Naive thymus-derived CD8-positive, alpha-beta T cell (primary cell): ENCODE measurements at places on chromosomes 16 and 17. TPM values are rescaled to one million over a fixed set of nuclear protein-coding genes. Genes with fewer than 3 reads are reported as not detected.

DNA sequence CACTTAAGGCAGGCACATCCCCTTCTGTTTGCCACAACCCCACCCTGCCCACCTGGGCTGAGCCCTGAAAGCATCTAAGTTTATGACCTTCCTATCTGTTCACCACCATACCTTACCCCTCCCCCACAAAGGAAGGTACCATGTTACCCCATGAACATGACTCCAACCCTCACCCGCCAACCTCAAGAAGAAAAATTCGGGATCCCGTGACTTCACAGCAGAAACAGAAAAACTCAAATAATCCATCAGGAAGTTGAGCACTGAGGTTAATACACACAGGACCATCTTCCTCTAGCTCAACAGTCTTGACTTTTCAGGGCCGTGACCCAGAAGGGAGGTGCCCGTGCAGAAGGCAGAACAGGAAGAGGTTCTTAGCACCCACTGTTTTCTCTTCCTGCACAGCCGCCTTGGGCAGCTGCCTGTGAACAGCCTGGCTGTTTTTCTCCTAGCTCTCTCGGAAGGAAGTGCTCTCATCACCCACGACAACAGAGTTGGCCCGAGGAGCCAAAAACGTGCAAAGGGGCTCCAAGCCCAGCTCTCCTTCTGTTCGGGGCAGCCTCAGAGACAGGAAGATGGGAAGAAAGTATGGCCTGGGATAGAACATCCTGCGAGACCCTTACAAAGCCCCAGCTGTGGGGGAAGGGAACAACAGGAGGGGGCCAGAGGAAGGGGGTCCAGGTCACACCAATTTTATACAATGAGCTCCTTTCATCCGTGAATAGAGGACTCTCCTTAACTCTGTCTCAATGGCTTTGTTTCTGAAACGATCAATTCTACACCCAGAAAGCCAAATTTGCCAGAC, 101.1 kb downstream of the XYLT1 start:
- DNase-seq = peak; percentile 52

GRCh38 chr17:6137716-6138502, 67.7 kb downstream of the WSCD1 start:
- DNase-seq = no peak

- peak; percentile 62 for DNase-seq
Observed at GRCh38 chr17:45261577-45262515, at the start of gene SPATA32. Gene SPATA32 (minus strand): TSS chr17:45262094. CDS start chr17:45262016, 78 bp downstream.

The C16orf54 gene
- total RNA-seq = 110 TPM

DNA sequence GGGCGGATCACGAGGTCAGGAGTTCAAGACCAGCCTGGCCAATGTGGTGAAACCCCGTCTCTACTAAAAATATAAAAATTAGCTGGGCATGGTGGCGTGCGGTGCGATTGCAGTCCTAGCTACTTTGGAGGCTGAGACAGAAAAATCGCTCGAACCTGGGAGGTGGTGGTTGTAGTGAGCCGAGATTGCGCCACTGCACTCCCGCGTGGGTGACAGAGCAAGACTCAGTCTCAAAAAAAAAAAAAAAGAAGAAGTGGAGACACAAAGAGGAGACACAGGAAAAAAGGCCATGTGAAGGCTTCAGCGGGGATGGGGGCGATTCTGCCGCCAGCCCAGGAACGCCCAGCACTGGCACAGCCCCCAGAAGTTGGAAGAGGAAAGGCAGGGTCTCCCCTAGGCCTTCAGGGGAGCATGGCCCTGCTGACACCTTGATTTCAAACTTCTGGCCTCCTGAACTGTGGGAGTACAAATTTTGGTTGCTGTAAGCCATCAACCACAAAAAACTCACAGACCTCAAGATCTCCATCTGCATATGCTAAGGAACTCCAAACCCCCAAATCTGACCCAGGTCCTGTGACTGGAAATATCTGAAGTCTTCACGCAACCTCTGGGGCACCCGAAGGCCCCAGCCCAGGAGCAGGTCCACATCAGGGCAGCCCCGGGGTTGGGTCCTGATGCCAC, 7.0 kb downstream of the SGSH start:
- no peak for DNase-seq

DNA sequence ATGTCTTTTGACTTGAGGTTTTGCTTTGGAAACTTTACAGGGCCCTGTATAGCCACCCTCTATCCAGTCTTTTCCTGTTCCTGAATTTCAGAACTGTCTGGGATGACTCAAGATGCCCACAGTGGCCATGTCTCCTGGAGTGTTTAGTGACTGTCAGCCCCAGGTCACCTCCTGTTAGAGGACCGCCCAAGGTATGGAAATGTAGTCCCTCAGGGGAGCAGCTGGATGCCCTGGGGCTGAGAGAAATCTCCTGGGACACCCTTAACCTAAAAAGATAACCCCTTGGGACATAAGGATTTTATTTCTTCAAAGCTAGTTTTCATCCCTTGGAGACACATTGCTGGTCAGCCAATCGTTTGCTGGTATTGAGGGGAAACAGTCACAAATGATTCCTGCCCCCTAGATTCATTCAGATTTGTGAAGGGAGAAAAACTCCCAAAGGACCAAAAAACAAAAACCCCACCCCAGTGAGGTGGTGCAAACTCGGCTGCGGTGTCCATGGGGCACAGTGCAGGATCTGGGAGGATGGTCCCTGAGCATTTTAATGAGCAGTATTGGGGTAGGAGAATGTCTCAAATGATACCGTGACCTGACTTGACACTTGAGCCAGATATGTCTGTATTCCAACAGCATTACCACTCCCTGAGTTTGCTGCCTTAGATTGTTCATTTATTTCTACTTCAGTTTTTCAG, 1.7 kb downstream of the ZNF267 start:
- DNase-seq = no peak

GRCh38 chr17:68452724-68453290, 4.5 kb downstream of the WIPI1 start:
- no peak for DNase-seq

The RNF227 gene
- total RNA-seq = 7.8 TPM

The HOXB4 gene
- total RNA-seq = 2.3 TPM

- DNase-seq = no peak
Observed at GRCh38 chr17:50794361-50794760, 27.0 kb upstream of the ANKRD40CL start.

The ORAI3 gene
- 18.6 TPM for total RNA-seq

The LITAFD gene
- not detected for total RNA-seq

The KRT25 gene
- not detected for total RNA-seq

DNA sequence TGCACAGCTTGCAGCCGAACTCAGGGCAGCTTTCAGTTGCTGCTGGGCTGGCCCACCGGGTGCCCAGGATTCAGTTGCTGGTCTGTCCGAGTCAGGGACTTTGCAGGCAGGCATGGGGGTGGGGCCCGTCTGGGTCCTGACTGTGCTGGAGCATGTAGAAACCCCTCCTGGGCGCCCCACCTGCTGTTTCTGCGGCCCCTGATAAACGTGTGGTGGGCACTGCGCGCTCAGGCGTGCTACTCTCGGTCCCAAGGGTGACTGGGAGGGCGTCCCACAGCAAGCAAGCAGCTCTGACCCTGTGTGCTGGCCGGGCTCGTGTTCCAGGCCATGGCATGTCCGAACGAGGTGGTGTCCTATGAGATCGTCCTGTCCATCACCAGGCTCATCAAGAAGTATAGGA, 12.6 kb downstream of the TSC2 start:
- DNase-seq = no peak

DNA sequence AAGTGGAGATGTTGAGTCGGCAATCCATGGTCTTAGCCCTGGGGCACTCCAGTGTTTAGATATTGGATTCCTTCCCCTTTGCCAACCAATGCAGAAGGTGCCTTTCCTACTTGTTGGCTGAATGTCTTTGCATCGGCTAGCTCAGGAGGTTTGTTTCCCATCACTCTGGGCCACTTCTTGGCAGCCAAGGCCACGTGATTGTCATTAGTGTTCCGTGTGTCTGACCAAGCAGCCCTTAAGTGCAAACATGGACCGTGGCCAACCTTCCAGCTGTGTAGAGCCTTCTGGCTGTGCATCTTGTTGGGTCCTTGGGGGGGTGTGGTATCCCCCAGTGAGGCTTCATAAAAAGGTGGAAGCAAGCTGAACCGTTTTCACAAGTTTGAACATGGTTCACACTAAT, 66.0 kb downstream of the GNAO1 start:
- DNase-seq = no peak

DNA sequence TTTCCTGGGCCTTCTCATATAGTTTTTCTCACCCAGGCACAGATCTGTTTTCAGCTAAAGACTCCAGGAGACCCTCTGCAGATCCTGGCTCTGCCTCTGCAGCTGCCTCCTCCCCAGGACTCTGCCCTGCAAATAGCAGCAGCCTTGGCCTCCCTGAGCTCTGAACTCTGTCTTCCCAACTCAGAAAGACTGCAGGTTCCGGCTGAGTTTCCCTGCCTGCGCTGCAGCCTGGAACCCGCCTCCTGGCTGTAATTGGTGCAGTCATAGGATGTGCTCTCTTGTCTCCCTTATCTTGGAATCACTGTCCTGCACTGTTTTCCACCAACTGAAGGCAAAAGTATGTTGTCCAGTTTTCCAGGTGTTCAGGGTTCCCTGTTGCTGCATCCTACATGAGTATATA, 14.3 kb upstream of the DNASE1 start:
- DNase-seq = no peak

- no peak for DNase-seq
Observed at GRCh38 chr17:15247891-15248529, 17.1 kb downstream of the PMP22 start.

GRCh38 chr16:10552998-10553491, 27.4 kb downstream of the EMP2 start:
- peak; percentile 77 for DNase-seq

DNA sequence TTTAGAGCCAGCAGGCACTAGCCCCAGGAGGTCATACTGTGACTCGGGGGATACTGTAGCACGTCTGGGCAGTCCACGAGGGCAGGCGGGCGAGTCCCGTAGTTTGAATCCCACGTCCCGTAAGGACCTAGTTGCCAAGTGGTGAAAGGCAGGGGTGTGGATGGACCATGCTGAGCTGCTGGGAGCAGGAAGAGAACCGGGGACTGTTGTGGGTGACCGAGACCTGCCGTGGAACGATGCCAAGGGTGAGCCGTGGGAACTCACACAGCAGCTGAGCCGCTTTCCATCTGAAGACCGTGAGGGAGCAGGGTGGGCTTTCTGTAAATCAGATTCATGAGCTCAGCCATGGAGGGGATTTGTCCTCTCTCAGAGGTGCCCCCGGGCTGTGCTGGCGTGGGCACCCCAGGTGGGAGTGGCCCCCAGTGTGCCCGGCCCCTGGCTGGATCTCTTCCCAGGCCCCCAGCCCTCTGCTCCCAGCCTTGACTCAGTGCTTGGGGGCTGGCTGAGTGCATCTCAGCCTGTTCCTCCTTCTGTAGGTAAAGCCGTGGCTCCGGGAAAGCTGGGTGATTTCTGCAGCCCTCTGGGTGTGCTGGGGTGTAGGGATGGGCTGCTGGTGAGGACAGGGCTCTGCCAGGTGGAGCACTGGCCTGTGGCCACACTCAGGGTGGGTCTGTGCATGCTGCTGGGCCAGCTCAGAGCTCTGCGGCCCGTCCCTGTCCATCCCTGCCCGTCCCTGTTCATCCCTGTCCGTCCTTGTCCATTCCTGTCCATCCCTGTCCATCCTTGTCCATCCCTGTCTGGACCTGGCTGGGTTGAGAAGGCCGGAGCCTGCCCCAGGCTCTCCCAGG, 13.6 kb downstream of the ASPSCR1 start:
- DNase-seq = no peak

GRCh38 chr16:9197957-9198661, 106.7 kb downstream of the HAPSTR1 start:
- no peak for DNase-seq

- DNase-seq = no peak
Observed at GRCh38 chr17:43439041-43439440, 40.2 kb downstream of the ARL4D start.

- no peak for DNase-seq
Observed at GRCh38 chr17:57663326-57664070, 81.6 kb downstream of the CCDC182 start.

GRCh38 chr17:7559320-7560171, 996 bp downstream of the TNFSF13 start:
- DNase-seq = no peak

DNA sequence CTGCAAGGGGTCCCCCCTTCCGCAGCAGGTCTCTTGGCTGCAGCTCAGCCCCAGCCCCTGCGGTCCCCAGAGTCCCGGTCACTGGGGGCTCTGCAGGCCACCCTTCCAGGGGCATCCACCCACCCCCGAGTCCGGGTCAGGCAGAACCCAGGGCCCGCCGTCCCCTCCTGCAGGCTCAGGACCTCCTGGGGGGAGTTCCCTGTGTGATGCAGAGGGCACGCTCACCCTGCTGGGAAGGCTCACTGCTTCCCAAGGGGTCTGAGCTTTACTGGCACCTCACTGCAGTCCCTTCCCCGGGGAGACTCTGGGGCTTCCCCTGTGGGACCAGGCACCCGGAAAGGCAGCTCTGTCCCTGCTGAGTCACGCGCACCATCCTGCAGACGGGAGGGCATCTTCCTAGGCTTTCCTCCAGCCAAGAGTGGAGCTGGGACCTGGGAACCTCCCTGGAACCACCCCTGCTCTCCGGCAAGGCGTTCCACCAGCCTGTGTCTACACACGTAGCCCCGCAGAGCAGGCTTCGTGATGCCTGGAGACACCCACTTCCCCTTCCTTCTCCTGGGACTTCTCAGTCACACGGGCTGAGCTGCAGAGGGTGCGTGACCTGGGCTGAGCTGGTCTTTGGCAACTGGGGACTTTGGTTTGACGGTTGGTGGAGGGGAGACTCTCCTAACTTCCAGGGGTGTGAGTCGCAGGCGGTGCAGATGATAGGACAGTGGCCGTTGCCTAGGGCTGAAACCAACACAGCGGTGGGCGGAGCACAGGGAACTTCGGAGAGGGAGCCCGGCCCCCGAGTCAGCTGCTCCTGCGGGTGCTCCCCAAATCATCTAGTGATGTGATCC, 23.4 kb downstream of the SLC25A10 start:
- no peak for DNase-seq

DNA sequence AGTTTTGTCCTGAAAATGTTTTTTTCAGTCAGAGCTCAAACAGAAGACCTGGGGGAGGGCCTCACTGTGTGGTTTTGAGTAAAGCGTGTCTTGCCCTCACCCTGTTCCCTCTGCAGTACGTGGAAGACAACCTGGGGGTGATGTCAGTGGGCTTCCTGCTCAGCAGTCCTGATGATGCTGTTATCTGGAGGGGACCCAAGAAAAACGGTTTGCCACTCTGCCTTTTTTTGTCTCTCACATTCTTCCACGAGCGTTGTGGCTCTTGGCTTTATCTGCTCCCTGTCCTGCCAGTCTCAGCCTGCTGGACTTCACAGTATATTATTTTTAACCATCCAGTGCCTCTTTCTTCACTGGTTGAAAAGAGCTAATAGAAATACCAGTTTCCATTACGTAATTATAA, 12.9 kb downstream of the NUBP1 start:
- DNase-seq = no peak
